ENCODE measurements at places on chromosomes 3 and 15.

GRCh38 chr3:165725296-165725695 is 111.9 kb downstream of the BCHE start:
- DNase-seq: no peak

- DNase-seq: no peak
Measured at GRCh38 chr3:128309026-128309425, 155.7 kb downstream of the EEFSEC start.

- no peak for DNase-seq
Measured at GRCh38 chr3:3446251-3446650, 266.8 kb upstream of the CRBN start.

GRCh38 chr15:69871511-69872134 is 226.1 kb downstream of the TLE3 start:
- DNase-seq: no peak

GRCh38 chr3:11509173-11510000 is 134.3 kb downstream of the VGLL4 start:
- DNase-seq: no peak

GRCh38 chr15:43268111-43269105 is 1.7 kb upstream of the TGM5 start:
- no peak for DNase-seq

DNA sequence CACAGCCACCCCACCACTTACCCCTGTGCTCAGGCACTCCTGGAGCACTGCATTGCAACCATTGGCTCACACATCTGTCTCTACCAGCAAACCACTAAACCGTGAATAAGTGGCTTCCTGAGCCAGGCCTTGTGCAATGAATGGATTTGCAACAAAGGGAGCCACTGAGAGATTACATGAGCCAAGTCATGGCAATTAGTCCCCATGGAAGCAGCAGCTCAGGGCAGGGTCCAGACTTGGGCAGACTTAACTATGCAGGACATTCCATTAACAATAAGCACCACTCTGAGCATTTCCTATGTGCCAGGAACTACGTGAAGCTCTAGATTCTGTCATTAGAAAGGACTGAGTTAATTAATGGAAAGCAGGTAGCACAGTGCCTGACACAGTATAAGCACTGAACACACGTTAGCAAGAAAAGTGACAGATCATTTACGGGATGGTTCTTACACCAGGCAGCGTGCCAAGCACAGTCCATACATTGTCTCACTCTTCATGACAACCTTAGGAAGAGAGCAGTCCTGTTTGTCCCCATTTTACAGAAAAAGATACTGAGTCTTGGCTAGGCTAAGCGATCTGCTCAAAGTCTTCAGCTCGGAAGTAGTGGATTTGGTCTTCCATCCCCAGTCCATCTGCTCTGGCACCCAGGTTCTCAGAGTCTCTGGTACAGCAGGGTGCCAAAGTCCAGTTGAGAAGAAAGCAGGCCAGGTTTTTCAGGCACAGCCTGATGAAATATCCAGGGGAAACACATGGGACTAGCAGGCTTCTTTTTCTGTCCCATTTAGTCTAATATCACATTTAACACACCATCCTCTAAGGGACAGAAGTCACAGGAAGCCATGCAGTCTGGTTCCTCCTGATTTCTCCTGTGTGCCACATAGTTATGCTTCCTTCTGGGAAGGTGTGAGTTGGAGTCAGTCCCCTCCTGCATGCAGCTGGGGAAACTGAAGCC is 44.1 kb downstream of the LIPC start:
- DNase-seq: no peak

DNA sequence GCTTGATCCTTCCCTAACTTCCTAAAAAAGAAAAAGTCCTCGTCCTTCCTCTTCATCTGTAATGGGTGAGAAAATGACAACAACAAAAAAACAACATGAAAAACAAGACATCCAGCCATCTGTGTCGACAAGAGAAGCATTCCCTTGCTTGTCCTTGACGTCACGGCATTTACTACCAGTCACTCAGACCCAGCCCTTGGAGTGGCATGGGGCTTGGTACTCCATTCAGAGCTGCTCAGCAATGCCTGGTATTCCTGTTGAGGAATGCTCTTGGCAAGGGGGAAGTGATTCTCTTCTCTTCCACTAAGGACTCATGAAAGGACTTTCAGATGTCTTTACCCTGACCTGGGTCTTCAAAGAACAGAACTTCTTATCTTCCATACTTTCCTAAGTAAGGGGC is 339.7 kb upstream of the RASGRP1 start:
- no peak for DNase-seq

DNA sequence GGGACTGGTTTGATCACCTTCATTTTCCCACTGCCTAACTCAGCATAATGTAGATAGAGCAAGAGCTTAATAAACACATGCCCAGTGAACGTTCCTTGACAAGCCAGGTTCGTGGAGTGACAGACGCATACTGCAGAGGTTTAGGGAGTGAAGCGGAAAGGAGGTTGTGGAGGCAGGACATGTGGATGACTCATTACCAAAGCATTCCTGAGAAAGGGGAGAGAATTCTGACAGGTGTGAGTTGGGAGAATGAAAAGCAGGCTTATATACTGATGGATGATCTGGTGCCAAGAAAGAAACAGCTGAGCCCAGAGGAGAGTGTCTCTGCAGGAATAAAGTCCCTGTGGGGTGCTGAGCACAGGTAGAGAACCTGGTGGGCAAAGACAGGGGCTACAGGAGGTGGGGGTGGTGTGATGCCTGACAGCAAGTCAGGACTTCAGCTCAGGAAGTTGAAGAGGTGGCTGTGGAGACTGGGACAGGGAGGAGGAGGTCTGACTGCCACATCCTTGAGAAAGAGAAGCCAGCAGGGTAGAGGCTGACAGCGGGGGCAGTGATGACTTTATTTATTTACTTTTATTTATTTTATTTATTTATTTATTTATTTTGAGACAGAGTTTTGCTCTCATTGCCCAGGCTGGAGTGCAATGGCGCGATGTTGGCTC is 2.4 kb upstream of the RPL29 start:
- no peak for DNase-seq

GRCh38 chr3:65963787-65964677 is 74.7 kb downstream of the MAGI1 start:
- no peak for DNase-seq

Measured in NCI-H1930 (cell line).